ENCODE measurements at places on chromosomes 3 and 15.
A peak's percentile ranks its signal among the peaks of the same experiment; 100 is the strongest.

DNA sequence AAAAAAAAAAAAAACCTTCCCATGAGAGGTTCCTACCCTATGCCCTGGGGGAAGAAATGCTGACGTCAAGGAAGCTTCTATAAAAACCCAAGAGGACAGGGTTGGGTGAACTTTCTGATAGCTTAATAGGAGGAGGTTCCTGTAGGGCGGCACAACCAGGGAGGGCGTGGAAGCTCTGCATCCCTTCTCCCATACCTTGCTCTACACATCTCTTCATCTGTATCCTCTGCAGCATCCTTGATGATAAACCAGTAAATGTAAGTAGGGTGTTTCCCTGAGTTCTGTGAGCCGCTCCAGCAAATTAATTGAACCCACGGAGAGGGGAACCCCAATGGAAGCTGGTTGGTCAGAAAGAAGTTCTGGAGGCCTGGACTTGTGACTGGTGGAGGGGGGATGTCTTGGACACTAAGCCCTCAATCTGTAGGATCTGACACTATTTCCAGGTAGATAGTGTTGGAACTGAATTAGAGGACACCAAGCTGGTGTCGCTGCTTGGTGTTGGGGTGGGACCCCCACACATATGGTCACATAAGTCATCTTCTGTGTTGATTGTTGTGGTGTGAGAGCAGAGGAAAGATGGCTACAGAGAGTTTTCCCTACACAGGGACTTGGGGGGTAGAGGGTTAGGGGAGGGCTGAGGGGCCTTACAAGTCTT is 91.5 kb downstream of the ST6GAL1 start:
- DNase-seq, result peak; percentile 39

- DNase-seq, result no peak
These were observed 126.7 kb downstream of the UACA start for GRCh38 chr15:70636540-70637165.

- no peak for DNase-seq
These were observed 11.5 kb downstream of the CCDC80 start for GRCh38 chr3:112629425-112629824.

DNA sequence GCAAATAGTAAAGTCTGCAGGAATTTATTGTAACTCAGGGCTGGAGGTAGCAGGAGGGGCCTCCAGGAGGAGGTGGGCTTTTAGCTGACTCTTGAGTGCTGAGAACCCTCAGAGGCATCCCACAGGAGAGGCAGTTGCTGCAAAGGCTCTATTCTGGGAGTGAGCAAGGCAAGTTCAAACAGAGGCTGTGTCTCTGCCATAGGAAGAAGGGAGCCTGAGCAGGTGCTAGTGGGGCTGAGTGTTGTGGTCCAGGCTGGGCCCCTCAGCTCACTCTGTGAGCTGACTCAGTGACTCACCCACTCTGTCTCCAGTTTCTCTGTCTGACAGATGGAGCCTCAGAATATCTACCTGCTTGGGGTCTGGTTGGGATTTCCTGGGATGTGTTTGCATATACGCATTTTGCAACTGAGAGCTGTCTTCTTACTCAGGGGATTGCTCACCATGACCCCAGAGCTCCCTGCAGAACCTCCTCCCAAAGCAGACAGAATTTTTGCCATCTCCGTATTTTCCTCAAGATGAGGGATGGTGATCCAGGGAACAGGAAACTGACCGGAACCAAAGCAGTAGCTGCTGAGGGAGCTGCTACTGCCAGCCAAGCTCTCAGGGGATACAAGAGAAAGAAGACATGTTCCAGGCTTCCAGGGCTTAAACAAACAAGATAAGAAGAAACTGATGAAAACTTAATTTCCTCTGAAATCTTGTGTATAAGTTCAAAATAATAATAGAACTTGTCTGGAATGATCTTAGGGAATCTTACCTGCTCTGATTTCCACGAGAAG is 13.6 kb upstream of the NOX5 start:
- no peak for DNase-seq

DNA sequence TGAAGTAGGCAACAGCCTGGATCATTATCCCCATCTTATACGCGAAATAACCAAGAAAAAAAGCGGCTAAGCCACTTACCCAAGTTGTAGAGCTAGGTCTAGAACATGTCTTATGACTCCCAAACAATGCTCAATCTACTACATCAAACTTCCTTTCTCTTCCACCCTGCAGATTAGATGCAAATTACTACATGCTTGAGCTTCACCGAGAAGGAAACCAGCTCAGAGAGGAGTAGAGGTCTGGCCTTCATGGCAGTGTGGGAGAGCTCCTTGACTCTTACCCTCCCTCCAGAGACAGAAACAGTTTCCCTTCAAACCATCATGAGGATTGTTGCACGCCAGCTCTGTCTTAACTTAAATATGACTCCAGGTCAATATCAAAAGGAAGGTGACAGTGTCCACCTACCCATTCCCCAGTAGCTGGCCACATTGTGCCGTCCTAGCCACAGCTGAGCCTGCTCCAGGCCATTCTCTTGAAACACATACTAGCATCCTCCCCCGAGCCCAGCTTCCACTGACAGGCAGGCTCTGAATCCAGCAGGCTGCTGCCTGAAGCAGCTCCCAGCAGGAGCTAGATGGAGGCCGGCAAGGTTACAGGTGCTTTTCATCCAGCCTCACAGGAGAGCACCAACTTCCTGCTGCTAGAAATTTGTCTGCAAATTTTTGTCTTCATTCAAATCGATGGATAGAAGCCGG is 56.8 kb downstream of the CPN2 start:
- DNase-seq, result no peak

GRCh38 chr15:31974855-31975829 is 55.2 kb upstream of the CHRNA7 start:
- peak; percentile 29 for DNase-seq

- no peak for DNase-seq
These were observed 55.6 kb downstream of the TMEM45A start for GRCh38 chr3:100548053-100548452.

DNA sequence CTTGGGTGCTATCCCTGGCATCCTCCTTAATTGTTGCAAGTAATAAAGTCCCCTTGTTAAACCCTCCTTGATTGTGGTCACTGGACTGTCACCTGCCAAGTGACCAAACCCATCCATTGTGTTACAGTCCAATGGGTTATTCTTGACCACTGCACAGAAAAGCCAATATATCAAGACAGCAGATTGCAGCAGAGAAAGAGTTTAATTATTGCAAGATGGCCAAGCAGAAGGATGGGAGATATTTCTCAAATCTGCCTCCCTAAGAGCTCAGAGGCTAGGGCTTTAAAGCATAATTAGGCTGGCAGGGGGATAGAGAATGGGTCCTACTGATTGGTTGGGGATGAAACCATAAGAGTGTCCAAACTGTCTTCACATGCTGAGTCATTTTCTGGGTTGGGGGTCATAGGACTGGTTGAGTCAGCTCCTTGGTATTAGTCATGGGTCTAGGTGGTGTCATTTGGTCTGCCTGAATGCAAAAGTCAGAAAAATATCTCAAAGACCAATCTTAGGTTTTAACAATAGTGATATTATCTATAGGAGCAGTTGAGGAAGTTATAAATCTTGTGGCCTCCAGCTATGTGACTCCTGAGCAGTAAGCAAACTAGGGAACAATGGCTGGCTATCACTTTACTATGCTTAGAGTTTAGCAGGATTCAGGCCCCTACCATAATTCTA is 19.1 kb upstream of the XYLB start:
- DNase-seq, result no peak

GRCh38 chr15:85598718-85599398 is 195.9 kb downstream of the KLHL25 start:
- no peak for DNase-seq

DNA sequence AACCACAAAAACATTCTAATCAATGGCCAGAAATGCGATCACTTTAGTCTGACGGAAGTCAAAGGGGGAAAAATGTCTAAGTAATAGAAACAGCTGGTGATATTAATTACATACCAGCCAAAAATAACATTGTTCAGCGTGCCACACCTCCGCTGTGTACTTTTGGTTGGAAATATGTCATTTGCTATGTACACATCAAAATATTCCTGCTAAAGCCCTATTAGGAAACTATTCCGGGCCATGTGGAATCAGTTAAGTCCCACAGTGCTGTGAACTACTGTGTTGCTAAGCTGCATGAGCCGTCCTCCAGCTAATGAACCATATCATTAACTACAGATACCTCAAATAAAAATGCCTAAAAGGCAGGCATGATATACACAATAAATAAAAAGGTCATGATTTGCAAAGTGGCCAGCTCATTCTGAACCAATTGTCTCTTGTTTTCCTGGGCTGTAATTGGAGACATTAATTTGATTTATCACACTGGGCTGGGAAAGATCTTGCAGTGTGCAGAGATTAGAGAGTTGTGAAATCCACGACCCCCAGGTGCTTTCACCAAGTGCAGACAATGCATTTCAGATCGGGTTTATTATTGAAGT is 200.5 kb upstream of the LRTM1 start:
- no peak for DNase-seq

DNA sequence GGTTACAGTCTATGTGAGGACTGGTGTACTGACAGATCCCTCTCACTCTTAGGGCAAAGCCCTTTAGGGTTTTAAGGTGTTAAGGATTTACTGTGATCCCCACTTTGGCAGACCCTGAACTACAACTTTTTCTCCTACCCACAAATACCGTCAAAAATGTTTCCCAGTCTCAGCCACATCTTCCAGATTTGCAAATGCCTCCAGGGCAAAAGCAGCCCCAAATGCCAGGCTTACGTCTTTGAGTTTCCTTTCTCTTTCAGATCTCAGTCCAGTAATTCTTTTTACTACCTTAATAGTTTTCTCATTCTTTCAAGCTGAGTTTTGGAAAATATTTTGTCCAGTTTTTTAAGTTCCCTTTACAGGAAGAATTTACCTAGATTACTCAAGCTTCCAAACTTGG is 13.4 kb upstream of the ITGA11 start:
- no peak for DNase-seq

GRCh38 chr3:190537146-190537545 is 23.3 kb downstream of the IL1RAP start:
- DNase-seq, result no peak

DNA sequence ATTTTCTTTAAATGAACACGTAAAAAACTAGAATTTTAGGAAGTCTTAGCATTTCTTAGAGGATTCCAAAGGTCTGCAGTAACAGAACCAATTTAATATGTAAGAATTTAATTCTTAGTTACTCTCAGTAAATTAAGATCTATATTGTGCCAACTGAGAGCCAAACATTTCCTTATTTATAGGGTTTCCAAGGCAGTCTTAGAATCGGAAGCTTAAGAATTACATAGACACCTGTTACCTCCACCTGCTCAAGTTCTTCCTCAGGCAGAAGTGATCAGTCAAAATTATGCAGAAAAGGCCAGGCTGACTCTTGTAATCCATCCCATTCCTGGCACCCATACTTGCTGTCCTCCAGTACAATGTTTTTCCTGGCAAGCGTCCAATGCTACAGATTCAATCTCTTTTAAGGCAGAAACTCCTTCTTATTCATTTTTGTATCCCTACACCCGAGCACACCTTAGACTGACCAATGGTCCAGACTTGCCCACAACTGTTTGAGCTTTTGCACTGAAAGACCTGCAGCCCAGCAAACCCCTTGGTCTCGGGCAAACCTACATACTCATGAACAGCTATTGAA is 64.3 kb downstream of the NCEH1 start:
- DNase-seq, result peak; percentile 20

GRCh38 chr3:185965496-185965895 is 27.7 kb upstream of the TRA2B start:
- DNase-seq, result no peak

DNA sequence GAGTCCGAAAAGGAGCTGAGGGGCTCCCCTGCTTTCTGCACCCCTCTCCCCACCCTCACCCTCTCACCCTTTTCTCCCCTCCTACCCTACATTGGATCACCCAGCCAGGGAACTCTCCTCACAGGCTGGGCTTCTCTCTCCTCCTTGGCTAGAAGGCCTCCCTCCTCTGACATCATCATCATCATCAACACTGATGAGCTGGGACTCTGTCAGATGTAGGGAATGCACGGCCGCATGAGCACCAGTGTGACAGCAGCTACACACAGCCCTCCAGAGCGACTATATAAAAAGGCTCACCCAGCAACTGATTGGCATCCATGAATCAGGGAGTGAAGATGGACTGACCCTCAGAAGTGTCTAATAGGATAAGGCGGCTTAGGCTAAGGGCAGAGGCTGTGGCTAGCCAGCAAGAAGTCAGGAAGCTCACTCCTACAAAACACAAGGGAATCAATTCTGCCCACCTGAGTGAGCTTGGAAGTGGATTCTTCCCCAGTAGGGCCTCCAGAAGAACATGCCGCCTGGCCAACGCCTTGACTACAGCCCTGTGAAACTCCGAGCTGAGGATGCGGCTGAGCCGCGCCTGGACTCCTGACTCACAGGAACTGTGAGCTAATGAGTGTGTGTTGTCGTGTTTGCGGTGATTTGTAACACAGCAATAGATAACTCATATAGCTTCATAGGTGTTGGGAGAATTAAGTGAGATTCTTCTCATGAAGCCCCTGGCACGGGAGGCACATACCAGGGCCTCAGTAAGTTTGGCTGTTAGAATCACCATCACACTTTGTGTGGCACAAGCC is 147.6 kb downstream of the FAM43A start:
- no peak for DNase-seq

DNA sequence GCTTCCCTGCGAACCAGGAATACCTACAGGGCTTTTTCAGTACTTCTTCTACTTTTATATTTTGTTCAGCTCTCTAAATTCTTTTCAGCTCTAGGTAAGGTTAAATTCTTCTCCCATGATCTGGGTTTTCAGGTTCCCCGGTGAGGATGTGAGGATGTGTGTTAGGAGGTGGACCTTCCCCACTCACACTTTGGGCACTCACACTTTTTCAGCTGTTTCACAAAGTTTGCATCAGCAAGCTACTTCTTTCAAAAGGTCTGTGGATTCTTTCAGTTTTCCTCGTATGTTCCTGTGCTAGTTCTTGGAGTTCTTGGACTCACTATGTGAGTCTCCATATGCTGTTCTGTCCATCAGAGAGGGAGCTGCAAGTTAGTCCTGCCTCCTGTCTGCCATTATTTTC is 13.9 kb upstream of the OR5K2 start:
- DNase-seq, result no peak

DNA sequence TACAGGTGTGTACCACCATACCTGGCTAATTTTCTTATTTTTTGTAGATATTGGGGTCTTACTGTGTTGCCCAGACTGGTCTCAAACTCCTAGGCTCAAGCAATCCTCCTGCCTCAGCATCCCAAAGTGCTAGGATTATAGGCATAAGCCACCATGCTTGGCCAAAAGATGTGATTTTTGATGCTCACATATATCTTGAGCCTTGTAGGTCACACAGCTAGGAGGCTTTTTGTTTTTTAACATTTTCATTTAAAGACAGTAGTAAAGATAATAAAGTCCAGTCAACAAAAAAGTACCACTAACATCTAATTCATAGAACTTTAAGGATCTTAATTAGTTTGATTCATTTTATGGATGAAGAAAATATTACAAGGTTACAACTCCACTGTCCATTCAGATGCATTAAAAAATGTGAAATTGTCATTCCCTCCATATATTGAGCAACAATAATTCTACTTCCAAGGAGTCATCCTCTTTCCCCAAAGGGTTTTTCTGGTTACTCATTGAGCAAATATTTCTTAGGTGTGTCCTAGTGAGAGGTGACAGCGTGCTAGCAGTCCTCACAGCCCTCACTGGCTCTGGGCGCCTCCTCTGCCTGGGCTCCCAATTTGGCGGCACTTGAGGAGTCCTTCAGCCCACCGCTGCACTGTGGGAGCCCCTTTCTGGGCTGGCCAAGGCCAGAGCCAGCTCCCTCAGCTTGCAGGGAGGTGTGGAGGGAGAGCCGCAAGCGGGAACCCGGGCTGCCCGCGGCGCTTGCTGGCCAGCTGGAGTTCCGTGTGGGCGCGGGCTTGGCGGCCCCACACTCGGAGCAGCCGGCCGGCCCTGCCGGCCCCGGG is 8.3 kb upstream of the TASOR start:
- DNase-seq, result no peak

GRCh38 chr15:77127626-77128025 is 56.7 kb upstream of the TSPAN3 start:
- DNase-seq, result no peak
